Stimulated activated CD8-positive, alpha-beta memory T cell treated with anti-CD3 and anti-CD28 coated beads, Interleukin-12 subunit alpha, Interleukin-12 subunit beta, amount 100 ng/mL, for 1 hour (primary cell): ENCODE measurements at places on chromosomes 12 and 14.

- no peak for DNase-seq
Observed at GRCh38 chr12:89390802-89391673, 38.7 kb upstream of the DUSP6 start.

DNA sequence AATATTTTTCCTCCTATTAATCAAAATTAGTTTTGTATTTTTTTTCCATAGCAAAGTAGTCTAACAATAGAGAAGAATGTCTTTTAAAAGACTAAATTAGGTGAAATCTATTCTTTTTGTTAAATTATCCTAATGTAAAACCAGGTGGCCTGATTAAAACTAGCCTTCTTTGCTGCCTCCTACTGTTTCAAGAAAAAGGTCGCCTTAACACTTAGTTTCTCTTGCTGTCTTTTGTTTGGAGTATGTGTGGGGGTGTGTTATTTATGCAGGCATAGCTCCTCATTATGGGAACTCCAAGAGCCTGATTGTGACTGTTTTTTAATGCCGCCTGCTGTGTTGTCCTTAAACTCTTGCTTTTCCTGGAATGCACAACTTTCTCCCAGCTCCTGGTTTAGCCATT, 855.3 kb downstream of the DIO2 start:
- no peak for DNase-seq

GRCh38 chr12:63301311-63301710, 150.3 kb upstream of the AVPR1A start:
- DNase-seq, result no peak

DNA sequence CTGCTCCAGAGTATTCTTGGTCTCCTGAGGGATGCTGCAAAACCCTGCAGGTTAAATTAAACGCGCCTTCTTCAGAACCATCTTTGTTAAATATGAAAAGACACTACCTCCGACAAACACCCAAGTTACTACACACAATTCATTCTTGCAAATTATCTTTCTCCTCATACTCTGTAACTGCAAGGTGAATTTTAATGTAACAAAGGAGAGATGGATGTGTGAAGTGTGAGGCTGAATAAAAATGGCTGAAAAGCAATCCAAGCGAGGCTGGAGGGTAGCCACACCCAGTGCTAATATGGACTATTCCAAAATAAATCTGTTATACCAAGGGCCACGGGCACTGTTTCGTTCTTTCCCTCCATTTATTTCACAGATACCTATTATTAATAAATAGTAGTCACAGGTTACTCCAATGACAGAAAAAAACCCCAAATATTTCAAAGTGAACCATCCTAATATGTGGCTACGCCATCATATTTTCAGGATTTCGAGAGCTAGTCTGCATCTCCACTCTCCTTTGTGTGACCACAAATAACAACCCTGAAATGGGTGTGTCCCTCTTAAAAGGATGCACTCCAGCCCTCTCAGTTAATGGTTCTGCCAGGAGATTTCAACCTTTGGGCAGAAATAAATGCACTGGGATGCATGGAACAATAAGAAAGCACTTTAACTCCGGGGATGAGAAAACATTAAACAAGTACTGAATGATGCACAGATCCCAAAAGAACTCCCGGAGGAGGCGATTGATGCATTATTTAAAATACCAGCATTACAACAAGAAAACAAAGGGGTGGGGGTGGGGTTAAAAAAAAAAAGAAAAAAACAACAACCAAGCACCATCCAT, 53.1 kb upstream of the CCDC175 start:
- DNase-seq, result no peak

- DNase-seq, result no peak
Observed at GRCh38 chr12:11798856-11799501, 149.5 kb downstream of the ETV6 start.

DNA sequence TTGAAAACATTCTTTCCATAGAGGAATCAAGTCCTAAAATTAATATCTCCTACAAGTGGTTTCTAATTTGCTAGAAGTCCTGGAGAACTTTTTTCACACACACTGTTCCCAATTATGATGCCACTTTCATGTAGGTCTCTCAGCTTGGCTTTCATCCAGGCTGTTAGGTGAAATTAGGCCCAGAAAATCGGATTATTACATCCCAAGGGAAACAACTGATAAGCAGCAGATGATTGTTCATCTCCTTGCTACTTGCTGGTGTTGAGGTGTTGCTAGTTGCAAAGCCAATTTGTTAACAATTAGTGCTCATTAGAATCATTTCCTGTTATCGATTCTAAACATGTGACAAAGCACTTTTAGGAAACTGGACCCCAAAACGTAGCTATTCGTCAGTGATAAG, 248.0 kb downstream of the PDZRN4 start:
- DNase-seq, result no peak

- DNase-seq, result no peak
Observed at GRCh38 chr12:110007881-110008280, 8.7 kb downstream of the ANKRD13A start.

DNA sequence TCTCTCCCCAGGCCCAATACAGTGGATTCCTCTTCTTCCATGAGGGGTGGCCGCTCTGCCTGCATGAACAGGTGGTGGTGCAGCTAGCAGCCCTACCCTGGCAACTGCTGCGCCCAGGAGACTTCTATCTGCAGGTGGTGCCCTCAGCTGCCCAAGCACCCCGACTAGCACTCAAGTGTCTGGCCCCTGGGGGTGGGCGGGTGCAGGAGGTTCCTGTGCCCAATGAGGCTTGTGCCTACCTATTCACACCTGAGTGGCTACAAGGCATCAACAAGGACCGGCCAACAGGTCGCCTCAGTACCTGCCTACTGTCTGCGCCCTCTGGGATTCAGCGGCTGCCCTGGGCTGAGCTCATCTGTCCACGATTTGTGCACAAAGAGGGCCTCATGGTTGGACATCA, 3.8 kb downstream of the ARHGEF40 start:
- no peak for DNase-seq

- DNase-seq, result no peak
Observed at GRCh38 chr12:87981495-87981894, 47.7 kb downstream of the C12orf50 start.

DNA sequence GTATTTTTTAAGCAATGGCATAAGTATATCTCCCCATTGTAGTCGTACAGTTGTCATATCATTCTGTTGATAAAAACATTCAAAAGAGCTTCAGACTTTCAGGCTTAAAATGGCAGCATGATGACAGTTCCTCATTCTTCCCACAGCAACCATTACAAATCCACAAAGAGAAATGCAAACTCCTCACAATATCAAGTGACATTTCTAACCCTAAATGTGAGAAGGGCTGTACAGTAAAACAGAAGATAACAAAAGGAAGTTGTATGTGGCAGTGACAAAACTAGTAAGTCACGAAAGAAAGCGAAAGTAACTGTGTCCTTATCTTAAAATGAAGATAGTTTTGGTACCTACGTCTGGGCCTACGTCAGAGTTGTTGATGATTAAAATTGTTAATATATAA, 46.7 kb downstream of the GXYLT1 start:
- no peak for DNase-seq

DNA sequence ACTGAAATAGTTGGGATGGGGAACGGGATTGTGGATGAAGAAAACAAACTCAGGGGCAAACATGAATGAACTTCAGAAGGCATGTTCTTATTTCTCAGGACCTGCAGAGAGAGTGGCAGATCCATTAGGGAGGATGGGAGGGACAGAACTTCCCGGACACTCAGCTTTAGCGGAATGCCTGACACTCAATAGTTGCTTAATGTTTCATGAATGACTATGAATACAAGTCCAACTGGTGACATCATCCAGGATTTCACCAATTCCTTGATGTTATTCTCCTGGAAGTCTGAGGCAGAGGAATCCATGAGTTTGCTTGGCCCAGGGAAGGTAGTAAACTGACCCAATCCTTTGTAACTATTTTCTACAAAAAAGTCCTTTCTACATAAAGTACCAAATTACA, 37.8 kb upstream of the LRRC10 start:
- no peak for DNase-seq

DNA sequence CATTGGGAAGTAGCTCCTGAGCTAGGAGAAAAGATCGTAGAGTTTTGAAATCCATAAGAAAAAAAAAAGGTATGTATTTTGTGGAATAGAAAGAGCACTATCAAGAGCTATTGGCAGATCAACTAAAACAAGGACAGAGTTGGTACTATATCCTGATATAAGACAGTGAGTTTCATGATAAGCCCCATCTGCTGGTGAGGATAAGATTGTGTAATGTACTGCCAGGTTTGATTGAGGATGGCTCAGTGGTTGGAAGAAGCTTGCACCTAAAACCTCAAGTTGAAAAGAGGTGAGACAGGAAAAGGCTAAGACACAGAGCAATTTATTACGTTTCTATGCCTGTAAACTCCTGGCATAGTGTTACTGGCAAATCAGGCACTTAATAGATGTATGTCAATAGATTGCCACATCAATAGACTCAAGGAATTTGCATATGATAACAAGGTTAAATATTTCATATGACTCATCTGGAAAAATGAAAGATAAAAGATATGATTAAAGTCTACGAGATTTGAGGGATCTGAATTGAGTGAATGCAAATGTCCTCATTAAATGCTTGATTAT, 525.6 kb downstream of the FLRT2 start:
- no peak for DNase-seq

DNA sequence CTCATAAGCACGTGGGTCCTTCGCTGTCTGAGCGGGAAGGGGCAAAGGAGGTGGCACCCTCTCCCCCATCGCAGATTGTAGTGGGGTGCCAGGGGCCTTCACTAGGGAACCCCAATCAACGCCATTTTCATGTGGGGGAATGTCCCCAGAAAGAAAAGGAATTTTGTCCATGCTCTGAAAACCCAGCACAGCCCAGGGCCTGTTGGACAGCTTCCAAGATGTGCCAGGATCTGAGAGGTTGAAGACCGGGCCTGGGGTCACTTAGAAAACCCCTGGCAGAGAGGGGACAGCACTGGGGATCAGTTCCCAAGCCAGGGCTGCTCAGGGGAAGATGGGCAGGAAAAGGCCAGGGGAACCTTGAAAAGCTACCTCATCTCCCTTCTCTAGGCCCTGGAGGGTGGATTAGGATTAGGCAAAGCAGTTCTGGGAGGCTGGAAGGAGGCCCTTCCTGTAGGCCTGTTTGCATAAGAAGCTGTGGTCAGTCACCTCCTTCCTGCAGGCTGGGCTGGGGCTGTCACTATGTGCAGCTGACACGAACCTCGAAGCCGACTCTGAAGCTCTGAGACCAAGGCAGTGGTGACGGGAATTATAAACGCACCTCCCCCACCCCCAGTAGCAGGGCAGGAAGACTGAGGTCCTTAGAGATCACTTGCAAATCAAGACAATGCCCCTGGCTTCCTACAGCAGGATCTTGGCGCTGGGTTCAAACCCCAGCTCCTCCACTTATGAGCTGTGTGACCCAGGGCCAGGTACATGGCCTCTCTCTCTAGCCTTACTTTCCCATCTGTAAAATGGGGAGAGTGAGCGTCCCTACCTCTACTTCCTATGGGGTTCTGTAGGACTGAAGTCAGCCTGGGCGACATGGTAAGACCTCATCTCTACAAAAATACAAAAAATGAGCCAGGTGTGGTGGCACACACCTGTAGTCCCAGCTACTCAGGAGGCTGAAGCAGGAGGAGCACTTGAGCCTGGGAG, 29.0 kb downstream of the TESC start:
- no peak for DNase-seq

DNA sequence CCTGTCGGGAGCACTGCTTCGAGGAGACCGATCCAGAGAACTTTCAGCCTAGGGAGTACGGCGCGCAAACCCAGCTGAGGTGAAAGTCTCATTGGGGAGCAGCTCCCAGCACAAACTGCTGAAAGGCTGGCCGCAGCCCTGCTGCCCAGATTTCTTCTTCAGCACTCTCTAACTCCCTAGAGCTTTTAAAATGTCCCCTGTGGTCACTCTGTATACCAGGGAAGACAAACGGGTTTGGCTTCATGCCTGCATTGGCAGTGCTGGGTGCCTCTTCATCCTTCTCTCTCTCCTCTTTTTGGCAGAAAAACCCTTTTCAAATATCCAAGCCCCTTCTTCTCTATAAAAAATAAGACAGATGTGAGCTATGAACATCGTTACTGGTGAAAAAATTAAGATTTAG, 34.9 kb downstream of the BBS10 start:
- no peak for DNase-seq

DNA sequence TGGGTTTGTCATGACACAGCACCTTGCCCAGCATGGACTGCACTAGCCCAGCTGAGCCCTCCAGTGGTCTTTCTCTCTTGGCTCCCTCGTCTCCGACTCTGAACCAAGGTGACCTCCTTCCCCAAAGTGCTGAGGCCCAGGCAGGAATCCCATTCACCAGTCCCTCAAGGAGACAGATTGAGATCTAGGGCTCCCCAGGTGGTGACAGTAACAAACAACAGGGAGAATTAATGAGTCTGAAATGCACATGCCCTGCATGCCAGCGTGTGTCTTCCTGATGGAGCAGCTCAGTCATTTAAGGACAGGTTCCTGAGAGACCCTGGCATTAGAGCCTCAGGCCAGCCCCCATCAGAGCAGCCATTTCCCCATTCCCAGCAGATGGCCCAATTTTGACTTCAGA, 51.4 kb upstream of the OAS1 start:
- DNase-seq, result no peak

DNA sequence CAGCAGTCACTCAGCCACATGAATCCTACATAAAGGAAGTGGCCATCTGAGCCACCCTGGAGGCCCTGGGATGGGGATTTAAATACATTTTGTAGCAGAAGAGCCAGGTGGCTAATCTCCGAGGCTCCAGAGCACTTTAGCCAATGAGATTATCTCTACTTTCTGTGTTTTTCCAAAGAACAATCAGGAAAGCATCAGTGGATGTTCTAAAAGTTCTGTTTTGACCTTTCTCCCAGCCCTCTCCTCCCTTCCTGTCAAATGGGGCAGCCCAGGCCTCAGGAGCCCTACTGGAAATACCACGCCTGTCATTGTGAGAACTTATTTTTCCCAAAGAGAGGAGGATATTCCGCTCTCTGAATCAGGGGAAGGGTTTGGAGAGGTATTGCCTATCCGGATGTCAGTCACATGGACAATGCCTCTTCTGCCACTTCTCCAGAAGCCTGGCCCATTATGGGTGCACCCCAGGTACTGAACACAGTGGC, 336.8 kb upstream of the FKBP4 start:
- DNase-seq, result no peak

DNA sequence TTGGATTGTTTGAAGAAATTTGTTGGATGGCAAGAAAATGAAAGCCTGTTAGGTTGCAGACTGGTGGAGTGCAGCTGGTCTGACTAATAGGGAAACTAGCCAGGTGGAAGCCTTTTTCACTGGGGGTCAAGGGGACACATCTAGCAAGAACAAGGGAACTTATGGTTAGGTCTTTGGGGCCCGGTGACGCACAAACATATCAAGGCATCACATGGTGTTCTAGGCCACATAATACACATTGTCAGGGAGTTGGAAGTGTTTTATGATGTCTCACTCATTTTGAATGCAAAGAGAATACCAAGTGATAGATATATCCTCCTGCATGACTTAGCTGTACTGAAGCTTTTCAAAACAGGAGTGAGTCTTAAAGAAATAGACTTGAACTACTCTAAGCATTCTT, 351.2 kb downstream of the KCNH5 start:
- DNase-seq, result no peak
